Activated T-helper 1 cell treated with anti-CD3 and anti-CD28 coated beads, Interleukin-12 subunit alpha, Interleukin-12 subunit beta, Interleukin-2, Interleukin-4 antibody, amounts not matched to agents 30 ng/mL and 10 ng/mL and 1 ng/mL, durations not matched to agents 14 hours and 24 hours and 36 hours (primary cell): ENCODE measurements at places on chromosomes 11 and 22. TPM values are rescaled to one million over a fixed set of nuclear protein-coding genes. Genes with fewer than 3 reads are reported as not detected.
A peak's percentile ranks its signal among the peaks of the same experiment; 100 is the strongest.

DNA sequence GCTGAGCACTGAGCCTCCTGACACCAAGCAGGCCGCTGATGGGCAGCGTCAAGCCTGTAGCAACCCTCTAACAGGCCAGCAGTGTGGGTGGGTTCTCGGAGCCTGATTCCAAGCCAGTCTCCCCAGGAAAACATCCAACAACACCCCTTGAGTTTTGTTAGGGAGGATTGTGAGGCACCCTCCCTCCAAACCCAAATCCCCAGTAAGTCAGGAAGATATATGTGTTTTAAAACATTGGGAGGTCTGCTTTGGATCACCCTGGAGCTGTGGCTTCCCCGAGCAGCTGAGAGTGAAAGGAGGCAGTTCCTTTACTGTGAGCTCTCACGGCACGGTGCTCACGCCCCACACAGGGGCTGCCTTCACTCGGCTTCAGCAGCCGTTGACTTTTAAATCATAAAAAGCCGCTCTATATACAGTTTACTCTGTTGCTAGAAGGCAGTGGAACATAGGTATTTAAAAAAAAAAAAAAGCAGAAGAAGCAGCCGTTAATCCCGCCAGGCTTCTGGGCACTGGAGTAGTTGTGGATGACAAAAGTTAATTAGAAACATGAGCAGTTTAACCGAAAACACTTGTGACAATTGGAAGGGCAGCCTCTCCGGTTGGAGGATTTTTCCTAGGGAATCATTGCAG is 218.6 kb downstream of the NAV2 start:
- H3K27me3 ChIP-seq, result peaks cover 5% of the 10 kb centered on the region
- no peak overlapping the region for H3K27ac ChIP-seq
- H3K36me3 ChIP-seq, result no peaks in the 10 kb centered on the region
- H3K4me1 ChIP-seq, result no peaks in the 10 kb centered on the region
- DNase-seq, result no peak

- no peak for DNase-seq
- no peaks in the 10 kb centered on the region for H3K36me3 ChIP-seq
- H3K4me1 ChIP-seq, result no peaks in the 10 kb centered on the region
- peaks cover 2% of the 10 kb centered on the region for H3K27me3 ChIP-seq
- H3K27ac ChIP-seq, result no peak overlapping the region
Observed at GRCh38 chr11:45428541-45429230, 142.5 kb upstream of the SYT13 start.

DNA sequence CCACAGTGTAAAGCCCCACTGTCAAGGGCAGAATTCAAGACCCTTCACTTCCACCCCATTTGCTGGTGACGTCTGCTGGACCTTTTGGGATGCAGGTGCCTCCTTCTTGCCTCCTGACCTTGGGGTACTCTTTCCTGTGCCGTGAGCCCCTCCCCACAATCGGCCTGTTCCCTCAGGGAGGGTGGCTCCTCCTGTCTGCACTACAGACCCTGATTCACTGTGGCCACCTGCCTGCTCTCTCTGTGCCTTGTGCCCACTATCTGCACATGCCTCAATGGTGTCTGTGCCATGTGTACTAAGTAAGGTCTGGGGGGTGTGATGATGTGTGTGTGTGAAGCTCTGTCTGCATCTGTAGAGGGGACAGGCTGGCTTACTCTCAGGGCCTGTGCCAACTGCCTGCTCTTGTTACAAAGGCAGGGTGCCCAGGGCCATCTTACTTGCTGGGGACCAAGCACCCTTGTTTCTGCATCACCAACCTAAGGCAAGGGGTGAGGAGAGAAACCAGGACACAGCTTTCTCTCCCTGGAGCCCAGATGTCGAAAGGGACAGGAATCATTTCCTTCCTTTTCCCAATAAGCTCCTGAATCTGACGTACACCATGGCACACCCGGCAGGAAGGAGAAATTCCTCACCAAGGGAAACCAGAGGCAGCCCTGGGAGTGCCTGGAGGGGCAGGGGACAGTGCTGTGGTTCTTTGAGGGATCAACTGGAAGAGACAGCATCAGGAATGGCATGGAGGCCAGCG is 3.7 kb downstream of the PPM1F start:
- no peak overlapping the region for H3K27ac ChIP-seq
- H3K27me3 ChIP-seq, result no peaks in the 10 kb centered on the region
- H3K4me1 ChIP-seq, result peaks cover 12% of the 10 kb centered on the region

DNA sequence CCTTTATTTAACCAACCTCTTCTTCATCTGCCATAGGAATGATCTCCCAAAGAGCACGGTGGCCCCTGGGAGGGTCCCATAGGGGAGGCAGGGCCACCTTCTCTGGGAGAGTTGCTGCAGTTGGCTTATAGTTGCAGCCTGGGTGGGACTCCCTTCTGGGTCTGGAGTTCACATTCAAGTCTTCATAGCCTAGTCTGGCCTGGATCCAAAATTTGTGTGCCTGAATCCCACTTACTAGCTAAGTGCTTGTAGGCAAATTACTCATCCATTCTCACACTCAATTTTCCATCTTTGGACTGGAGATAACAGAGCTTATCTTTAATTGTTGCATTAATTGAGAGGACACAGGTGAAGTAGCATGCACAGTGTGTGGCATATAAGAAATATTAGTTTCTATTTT is 163.6 kb downstream of the GRIK4 start:
- H3K36me3 ChIP-seq, result no peaks in the 10 kb centered on the region
- no peak overlapping the region for H3K27ac ChIP-seq
- no peak overlapping the region for H3K4me3 ChIP-seq

GRCh38 chr22:17929909-17930308 is 94.5 kb downstream of the MICAL3 start:
- no peaks in the 10 kb centered on the region for H3K36me3 ChIP-seq
- H3K27ac ChIP-seq, result no peak overlapping the region
- no peak for DNase-seq
- no peaks in the 10 kb centered on the region for H3K27me3 ChIP-seq

GRCh38 chr11:76700177-76701100 is 29.9 kb upstream of the LRRC32 start:
- no peak for DNase-seq
- no peaks in the 10 kb centered on the region for H3K36me3 ChIP-seq
- H3K4me1 ChIP-seq, result peaks cover 6% of the 10 kb centered on the region
- no peak overlapping the region for H3K27ac ChIP-seq
- peaks cover 11% of the 10 kb centered on the region for H3K27me3 ChIP-seq
- no peak overlapping the region for H3K4me3 ChIP-seq

DNA sequence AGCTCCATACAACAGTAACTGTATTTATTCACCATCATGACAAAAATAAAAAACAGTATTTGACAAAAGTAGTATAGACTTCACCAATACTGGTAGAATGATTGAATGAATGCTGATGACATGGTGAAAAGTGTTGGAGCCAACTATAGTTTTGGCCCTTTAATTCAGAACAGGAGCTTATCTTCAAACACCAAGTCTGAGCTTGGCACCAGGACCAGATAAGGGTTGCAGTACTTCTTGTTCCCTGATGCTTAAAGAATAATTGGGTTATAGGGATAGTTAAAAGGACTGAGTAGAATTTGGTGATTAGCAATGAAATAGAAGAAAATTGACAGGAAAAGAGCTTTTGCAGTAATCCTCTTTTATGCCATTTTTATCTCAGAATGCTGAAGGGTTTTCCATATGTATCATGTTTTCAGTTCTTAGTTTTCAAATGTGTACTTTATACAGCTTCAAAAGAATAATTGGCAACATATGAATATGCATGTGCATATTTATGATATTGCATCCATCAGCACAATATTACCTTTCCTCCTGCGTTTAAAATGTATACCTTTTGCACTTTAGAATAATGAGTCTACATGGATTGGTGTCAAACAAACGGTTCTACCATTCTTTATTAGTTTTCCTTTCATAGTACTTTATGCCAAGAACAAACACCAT is 214.2 kb upstream of the ARHGAP42 start:
- no peak overlapping the region for H3K27ac ChIP-seq
- DNase-seq, result no peak
- H3K4me1 ChIP-seq, result no peaks in the 10 kb centered on the region
- no peaks in the 10 kb centered on the region for H3K27me3 ChIP-seq
- no peak overlapping the region for H3K4me3 ChIP-seq

- H3K27ac ChIP-seq, result peak overlapping the region; percentile 9
- H3K4me1 ChIP-seq, result peaks cover 17% of the 10 kb centered on the region
- H3K36me3 ChIP-seq, result no peaks in the 10 kb centered on the region
- H3K27me3 ChIP-seq, result peaks cover 41% of the 10 kb centered on the region
- peak overlapping the region; percentile 87 for H3K4me3 ChIP-seq
- no peak for DNase-seq
Observed at GRCh38 chr11:118144301-118145268, 8.0 kb downstream of the SCN4B start.

- no peaks in the 10 kb centered on the region for H3K27me3 ChIP-seq
- peaks cover 54% of the 10 kb centered on the region for H3K36me3 ChIP-seq
- peak overlapping the region; percentile 19 for H3K4me3 ChIP-seq
- H3K27ac ChIP-seq, result peak overlapping the region; percentile 90
- DNase-seq, result no peak
- peaks cover 91% of the 10 kb centered on the region for H3K4me1 ChIP-seq
Observed at GRCh38 chr11:12155696-12156095, 45.3 kb downstream of the MICAL2 start.

DNA sequence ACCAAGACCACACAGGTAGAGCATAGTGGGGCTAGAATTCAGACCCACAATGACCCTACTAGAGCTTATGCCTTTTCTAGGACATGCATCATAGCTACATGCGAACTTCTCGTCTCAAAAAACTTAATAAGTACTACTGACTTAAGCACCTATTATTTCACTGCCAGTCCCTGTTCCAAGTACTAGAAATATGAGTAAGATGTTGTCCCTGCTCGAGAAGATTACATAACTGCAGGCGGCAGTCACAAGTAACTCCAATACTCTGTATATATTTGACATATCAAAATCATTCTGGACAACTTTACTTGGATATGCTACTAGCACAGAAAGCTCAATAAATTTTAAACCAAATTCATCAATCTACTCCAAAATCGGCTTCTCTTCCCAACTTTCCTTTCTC is 235.0 kb downstream of the TTC28 start:
- no peaks in the 10 kb centered on the region for H3K36me3 ChIP-seq
- H3K4me3 ChIP-seq, result no peak overlapping the region
- DNase-seq, result no peak

GRCh38 chr11:83116015-83116641 is 40.8 kb upstream of the PCF11 start:
- DNase-seq, result no peak
- peaks cover 40% of the 10 kb centered on the region for H3K4me1 ChIP-seq
- peaks cover 3% of the 10 kb centered on the region for H3K36me3 ChIP-seq
- peak overlapping the region; percentile 32 for H3K4me3 ChIP-seq
- H3K27me3 ChIP-seq, result no peaks in the 10 kb centered on the region

- H3K4me3 ChIP-seq, result no peak overlapping the region
- H3K27me3 ChIP-seq, result peaks cover 1% of the 10 kb centered on the region
- no peaks in the 10 kb centered on the region for H3K36me3 ChIP-seq
- H3K27ac ChIP-seq, result no peak overlapping the region
- H3K4me1 ChIP-seq, result no peaks in the 10 kb centered on the region
Observed at GRCh38 chr11:27857588-27857987, 157.3 kb upstream of the BDNF start.

GRCh38 chr11:116948391-116948790 is 111.0 kb upstream of the APOA1 start:
- H3K27ac ChIP-seq, result peak overlapping the region; percentile 0
- peaks cover 30% of the 10 kb centered on the region for H3K4me1 ChIP-seq
- H3K27me3 ChIP-seq, result no peaks in the 10 kb centered on the region

DNA sequence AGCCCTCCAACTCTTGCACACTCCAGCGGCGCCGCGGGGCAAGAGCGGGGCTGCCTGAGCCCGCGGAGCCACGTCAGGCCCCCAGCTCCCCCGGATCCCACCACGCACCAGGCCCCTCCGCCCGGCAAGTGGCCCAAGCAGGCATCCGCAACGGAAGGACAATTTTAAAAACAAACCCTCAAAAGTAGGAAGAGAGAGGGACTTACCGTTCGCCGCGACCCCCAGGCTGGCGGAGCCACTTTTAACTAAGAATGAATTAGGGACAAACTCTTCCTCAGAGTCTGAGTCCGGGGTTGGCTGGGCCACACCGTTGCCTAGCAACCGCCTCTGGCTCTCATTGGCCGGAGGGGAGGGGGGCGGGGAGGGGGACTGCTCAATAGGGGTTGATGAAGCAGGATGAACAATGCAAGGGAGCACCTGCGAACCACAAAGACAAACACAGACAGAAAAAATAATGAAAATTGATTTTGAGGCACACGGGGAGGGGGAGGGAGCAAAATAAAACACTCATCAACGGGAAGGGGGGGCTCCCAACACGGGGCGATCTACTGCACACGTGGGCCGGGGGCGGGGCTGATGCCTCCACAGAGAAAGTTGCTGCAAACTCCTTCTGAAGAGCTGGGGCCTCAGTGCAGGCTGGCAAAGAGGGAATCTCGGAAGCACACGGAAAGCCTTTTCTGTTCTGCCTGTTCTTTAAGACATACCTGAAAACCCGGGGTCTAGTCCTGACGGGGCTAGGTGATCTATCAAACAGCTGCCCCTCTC is 387.5 kb upstream of the NARS2 start:
- no peak overlapping the region for H3K27ac ChIP-seq
- no peaks in the 10 kb centered on the region for H3K4me1 ChIP-seq
- H3K36me3 ChIP-seq, result no peaks in the 10 kb centered on the region
- H3K27me3 ChIP-seq, result peaks cover 24% of the 10 kb centered on the region
- no peak overlapping the region for H3K4me3 ChIP-seq

DNA sequence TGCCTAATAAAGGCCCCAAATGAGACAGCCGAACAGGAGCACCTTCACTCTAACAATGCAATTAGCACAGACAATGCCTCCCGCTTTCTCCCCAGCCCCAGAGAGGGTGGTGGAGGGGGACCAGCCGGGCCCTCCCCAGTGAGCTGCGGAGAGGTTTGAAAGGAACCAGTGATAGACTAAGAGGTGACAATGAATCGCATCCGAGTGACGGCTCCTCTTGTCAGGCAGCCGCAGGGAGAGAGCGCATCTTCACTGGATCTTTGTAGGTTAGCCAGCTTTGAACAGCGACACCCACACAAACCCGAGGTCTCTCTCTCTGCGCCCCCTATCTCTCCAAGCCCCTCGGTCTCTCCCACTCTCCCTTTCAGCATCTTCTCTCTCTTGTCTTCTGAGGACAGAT is 28.0 kb downstream of the FLRT1 start:
- H3K27me3 ChIP-seq, result peaks cover 13% of the 10 kb centered on the region
- no peak overlapping the region for H3K27ac ChIP-seq
- no peak overlapping the region for H3K4me3 ChIP-seq
- peaks cover 5% of the 10 kb centered on the region for H3K4me1 ChIP-seq

PRPF19 gene
- total RNA-seq, result 221 and 222 TPM in 2 replicates

C22orf15 gene
- total RNA-seq, result 0.29 and 0.49 TPM in 2 replicates

IRAG1 gene
- total RNA-seq, result not detected in 2 replicates

OR52B4 gene
- not detected in 2 replicates for total RNA-seq

TEX12 gene
- 0.24 TPM in 1 of 2 replicates, not detected in the other for total RNA-seq

CD3G gene
- 134 and 145 TPM in 2 replicates for total RNA-seq

CTTN gene
- total RNA-seq, result 51.4 and 53.7 TPM in 2 replicates

MDK gene
- total RNA-seq, result 5.0 and 7.1 TPM in 2 replicates

IGSF9B gene
- total RNA-seq, result 73.6 and 77.2 TPM in 2 replicates

ANKK1 gene
- total RNA-seq, result not detected in 2 replicates

MMP8 gene
- total RNA-seq, result not detected in 2 replicates
